ENCODE measurements at places on chromosomes 2 and 18.

- no peak for DNase-seq
These were observed 203.3 kb downstream of the NR4A2 start for GRCh38 chr2:156129227-156129626.

DNA sequence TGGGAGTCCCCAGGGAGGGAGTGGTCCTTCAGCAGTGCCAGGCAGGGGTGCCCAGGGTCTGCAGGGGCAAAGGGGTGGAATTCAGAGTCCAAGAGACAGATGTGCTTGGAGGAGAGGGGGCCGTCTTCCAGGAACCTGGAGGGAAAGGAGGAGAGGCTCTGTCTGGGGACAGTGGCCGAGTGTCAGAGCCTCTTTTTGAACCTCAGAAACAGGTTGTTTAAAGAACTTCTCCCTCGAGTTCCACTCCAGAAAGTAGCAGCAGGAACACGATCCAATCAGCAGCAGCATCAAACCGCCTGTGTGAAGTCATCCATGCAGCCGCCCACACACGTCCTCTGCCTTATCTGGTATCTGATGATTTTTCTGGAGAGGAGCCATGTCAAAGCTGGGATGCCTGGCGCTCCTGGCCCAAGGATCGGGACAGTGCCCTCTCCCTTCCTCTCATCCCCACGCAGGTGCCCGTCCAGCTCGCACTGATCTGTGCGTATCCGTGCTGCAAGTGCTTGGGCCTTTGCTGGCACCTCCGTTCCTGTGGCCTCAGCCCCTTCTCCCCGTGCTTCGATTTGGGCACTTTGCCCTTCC lies 205.1 kb downstream of the NDUFA10 start:
- DNase-seq = no peak

DNA sequence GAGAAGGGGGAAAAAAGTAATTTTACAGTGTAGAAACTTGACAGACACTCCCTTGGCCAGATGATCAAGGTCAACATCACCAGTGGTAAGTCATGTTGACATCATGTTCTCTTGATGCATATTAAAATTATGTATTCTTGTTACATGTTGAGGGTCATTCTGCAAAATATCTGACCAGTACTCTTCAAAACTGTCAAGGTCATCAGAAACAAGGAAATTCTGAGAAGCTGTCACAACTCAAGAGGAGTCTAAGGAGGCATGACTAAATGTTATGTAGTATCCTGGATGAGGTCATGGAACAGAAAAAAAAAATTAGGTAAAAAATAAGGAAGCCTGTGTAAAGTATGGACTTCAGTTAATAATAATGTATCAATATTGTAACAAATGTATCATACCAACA lies 6.3 kb downstream of the SGPP2 start:
- DNase-seq = no peak

- no peak for DNase-seq
These were observed 33.8 kb downstream of the HS1BP3 start for GRCh38 chr2:20617081-20617575.

- DNase-seq = no peak
These were observed 49.4 kb downstream of the AOX1 start for GRCh38 chr2:200635251-200635650.

- peak; percentile 15 for DNase-seq
These were observed 3.3 kb downstream of the UGT1A9 start for GRCh38 chr2:233674995-233675394.

GRCh38 chr2:241153616-241154015 lies 3.3 kb downstream of the PPP1R7 start:
- no peak for DNase-seq

- DNase-seq = no peak
These were observed 35.6 kb upstream of the SYT4 start for GRCh38 chr18:43312891-43313290.

DNA sequence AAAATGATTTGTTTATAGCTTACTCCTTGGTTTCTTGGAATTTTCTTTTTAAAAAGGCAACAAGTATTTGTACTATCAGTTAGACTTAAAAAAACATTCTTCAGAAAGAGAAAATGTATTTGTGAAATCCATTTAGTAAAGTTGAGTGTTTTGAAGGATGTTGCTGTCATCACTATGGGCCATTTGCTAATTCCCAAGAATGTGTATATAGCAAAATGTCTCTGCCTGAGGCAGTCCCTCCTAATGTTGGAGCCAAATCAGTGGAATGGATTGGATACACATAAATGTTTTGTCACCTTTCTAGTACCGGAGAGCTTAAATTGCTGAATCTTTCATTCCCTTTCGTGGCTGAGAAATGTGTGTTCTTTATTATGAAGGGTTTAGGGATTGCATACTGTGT lies 890.2 kb upstream of the ZEB2 start:
- no peak for DNase-seq

All from NCI-H1105 treated with DMSO at 0.1 percent for 48 hours (cell line).